T-helper 17 cell (primary cell): ENCODE measurements at places on chromosomes 12 and 14. TPM values are rescaled to one million over a fixed set of nuclear protein-coding genes. Genes with fewer than 3 reads are reported as not detected.
A peak's percentile ranks its signal among the peaks of the same experiment; 100 is the strongest.

PRH2 gene
- total RNA-seq: not detected

RNF212B gene
- 0.89 TPM for total RNA-seq

DNA sequence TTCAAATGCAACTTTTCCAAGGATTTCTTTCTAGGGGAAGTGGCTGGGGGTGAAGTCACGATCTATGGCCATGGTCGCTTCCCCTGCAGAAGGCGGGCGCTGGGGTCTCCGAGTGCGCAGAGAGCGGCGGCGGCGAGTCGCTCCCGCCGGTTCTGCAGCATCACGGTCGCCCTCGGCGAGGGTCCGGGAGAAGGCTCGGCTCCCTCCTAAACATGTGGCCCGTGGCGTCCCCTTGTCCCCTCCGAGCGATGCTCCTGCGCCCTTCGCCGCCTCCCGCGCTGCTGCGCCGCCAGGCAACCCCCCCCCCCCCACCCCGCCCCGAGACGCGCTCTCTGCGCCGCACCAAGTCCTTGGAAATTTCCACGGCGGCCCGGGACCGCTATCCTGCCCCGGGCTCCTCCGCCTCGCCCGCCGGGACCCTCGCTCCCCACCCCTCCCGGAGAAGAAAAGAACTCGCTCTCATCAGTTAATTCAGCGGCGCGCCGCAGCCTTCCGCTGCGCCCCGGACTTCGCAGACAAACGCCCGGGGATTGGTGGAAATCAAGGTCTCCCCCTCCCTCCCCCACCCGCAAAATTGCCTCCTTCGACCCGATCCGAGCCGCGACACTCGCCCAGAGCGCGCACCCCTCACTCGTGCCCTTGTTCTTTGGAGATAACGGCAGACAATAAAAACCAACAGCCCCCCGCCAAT is at the start of gene ST8SIA1:
Gene ST8SIA1, minus strand, starts transcription at position 298 of the 691 bp plus-strand sequence. CDS start 475 bp downstream, outside the sequence.
- no peaks in the 10 kb centered on the region for H3K27me3 ChIP-seq
- peaks cover 4% of the 10 kb centered on the region for H3K36me3 ChIP-seq
- peak; percentile 45 for DNase-seq

- no peaks in the 10 kb centered on the region for H3K4me1 ChIP-seq
- no peak overlapping the region for H3K4me3 ChIP-seq
- no peaks in the 10 kb centered on the region for H3K27me3 ChIP-seq
Measured at GRCh38 chr12:117790198-117790597, 178.6 kb downstream of the KSR2 start.

NTS gene
- total RNA-seq: not detected

DNA sequence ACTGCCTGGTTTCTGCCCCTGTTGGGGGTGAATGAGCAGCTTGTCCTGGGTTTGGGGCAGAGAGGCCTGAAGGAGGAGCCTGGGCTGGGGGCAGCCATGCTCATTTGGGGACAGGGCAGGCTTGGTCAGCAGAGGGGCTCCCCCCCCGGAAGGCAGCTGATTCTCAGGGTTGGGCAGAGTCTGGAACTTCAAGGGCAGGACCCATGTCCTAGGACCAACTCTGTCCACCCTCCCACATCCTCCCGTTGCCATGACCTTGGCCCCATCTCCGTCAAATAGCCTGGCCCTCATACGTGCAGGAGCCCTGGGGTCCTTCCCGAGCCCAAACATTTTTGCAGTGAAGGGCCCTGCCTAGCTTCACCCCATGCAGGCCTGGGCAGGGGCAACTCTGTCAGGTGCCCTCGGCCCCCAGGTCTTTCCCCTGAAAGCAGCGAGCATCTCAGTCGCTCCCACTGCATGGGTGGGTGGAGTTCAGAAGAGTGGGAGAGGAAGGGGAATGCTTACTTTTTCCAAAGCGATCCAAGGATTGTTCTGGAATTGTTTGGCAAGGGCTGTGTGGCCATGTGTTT is 32.6 kb downstream of the TNFAIP2 start:
- H3K27ac ChIP-seq: no peak overlapping the region
- no peak for DNase-seq
- H3K36me3 ChIP-seq: no peaks in the 10 kb centered on the region
- no peaks in the 10 kb centered on the region for H3K4me1 ChIP-seq

- peaks cover 76% of the 10 kb centered on the region for H3K4me1 ChIP-seq
- peak overlapping the region; percentile 97 for H3K4me3 ChIP-seq
- peak overlapping the region; percentile 100 for H3K27ac ChIP-seq
- DNase-seq: no peak
- H3K36me3 ChIP-seq: no peaks in the 10 kb centered on the region
- H3K27me3 ChIP-seq: no peaks in the 10 kb centered on the region
Measured at GRCh38 chr12:47818467-47819137, 1.1 kb downstream of the HDAC7 start.

DNA sequence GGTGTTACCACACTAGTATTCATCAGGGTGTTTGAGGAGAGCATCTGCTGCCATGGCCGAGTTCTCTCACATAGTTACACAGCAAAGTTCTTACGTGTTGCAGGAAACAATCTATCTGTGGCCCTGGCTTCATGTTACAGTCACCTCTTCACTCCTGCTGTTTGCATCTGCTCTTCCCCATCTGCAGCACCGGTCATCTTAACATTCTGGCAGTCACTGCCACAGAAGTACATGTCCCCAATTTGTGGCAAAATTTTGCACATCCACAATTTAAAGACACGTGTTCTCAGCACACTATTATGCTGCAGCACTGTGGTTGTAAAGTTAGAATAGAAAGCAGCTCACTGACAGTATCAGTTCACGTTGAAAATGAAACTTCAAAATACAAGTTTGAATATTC is 23.2 kb downstream of the MAPK1IP1L start:
- peak overlapping the region; percentile 91 for H3K27ac ChIP-seq
- peaks cover 29% of the 10 kb centered on the region for H3K4me1 ChIP-seq
- H3K4me3 ChIP-seq: peak overlapping the region; percentile 79
- H3K36me3 ChIP-seq: peaks cover 2% of the 10 kb centered on the region
- H3K27me3 ChIP-seq: no peaks in the 10 kb centered on the region

DNA sequence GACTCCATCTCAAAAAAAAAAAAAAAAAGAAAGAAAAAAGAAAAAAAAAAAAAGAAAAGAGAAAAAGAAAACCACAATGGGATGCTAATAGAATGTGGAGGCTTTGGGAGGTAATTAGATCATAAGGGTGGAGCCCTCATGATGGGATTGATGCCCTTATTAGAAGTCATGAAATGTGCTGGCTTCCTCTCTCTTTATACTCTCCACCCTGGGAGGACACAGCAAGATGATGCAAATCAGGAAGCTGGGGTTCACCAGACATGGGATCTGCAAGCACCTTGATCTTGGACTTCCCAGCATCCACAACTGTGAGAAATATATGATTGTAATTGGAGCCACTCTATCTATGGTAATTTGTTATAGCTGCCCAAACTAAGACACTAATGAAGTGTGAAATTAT is 13.4 kb upstream of the DRAM1 start:
- H3K27ac ChIP-seq: no peak overlapping the region
- no peak overlapping the region for H3K4me3 ChIP-seq
- no peak for DNase-seq
- no peaks in the 10 kb centered on the region for H3K36me3 ChIP-seq
- no peaks in the 10 kb centered on the region for H3K27me3 ChIP-seq
- no peaks in the 10 kb centered on the region for H3K4me1 ChIP-seq

KRT3 gene
- total RNA-seq: not detected

DNA sequence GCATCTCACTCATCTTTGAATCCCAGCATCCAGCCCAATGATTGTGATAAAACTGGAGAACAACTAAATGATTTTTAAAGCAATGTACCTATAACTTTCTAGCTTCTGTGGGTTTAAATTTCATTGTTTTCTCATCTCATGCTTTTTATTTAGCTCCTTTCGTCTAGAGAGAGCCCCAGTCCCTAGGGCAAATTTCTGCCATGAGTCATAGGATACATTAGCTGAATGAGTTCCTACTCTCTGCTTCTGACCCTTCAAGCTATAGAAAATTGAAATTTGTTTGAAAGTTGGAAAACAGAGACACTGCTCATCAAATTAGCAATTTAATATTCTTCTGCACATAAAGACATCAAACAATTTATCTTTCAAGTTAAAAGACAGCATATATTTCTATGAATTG is 113.9 kb downstream of the KIF21A start:
- no peaks in the 10 kb centered on the region for H3K27me3 ChIP-seq
- DNase-seq: no peak
- peaks cover 3% of the 10 kb centered on the region for H3K36me3 ChIP-seq
- no peak overlapping the region for H3K27ac ChIP-seq
- H3K4me3 ChIP-seq: no peak overlapping the region

DNA sequence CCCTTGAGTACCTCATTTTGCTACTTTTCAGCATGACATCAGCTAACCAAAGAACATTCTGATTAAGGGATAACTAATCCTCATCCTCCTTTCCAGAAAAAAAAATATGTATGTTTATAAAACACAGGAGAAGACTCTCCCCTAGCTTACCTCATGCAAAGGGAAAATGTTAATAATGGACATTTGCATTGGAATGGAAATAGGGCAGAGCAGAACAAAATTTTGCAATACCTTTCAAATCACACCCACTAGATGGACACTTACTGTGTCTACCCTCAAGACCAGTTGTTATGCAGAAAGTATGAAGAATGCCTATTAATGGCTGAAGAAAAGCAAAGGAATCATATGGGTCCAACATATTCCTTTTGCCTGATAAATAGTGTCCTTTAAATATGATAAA is 8.9 kb upstream of the SLCO1A2 start:
- DNase-seq: no peak
- H3K27me3 ChIP-seq: peaks cover 14% of the 10 kb centered on the region
- H3K4me1 ChIP-seq: no peaks in the 10 kb centered on the region
- no peaks in the 10 kb centered on the region for H3K36me3 ChIP-seq
- no peak overlapping the region for H3K4me3 ChIP-seq

- no peaks in the 10 kb centered on the region for H3K4me1 ChIP-seq
- H3K36me3 ChIP-seq: no peaks in the 10 kb centered on the region
- H3K27me3 ChIP-seq: peaks cover 25% of the 10 kb centered on the region
- H3K4me3 ChIP-seq: no peak overlapping the region
- DNase-seq: no peak
Measured at GRCh38 chr14:63564318-63564717, 21.1 kb upstream of the PPP2R5E start.

DNA sequence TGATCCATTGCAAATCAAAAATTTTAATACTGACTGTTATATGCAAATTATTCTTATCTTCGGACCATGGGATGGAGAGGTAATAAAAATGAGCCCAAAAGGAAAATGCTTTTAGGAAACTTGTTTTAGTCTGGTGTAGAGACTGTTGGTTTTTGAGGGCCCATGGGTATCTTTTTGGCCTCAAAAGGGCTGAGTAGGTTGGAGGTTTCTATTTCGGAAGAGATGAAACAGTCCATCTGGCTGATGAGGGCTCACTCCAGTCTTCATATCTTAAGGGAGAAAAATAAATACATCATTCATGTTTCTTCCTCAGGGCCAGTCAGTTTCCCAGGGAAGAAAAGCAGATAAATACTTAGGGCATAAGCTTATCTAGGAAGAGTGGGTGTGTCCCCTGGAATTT is 290.7 kb downstream of the RMST start:
- H3K27me3 ChIP-seq: no peaks in the 10 kb centered on the region
- DNase-seq: no peak
- H3K36me3 ChIP-seq: no peaks in the 10 kb centered on the region
- no peaks in the 10 kb centered on the region for H3K4me1 ChIP-seq
- H3K27ac ChIP-seq: no peak overlapping the region
